ENCODE measurements at places on chromosomes 4 and X. TPM values are rescaled to one million over a fixed set of nuclear protein-coding genes. Genes with fewer than 3 reads are reported as not detected.

Gene SOX3
- total RNA-seq, result not detected

Gene ATP10D
- 17.4 TPM for total RNA-seq

Gene TEC
- 2.9 TPM for total RNA-seq

GRCh38 chr4:93178279-93178678, 650.3 kb upstream of the ATOH1 start:
- DNase-seq, result no peak

GRCh38 chr4:11341337-11342043, 87.2 kb downstream of the HS3ST1 start:
- DNase-seq, result no peak

GRCh38 chrX:49292400-49293362, 10.8 kb upstream of the GAGE10 start:
- no peak for DNase-seq

GRCh38 chrX:313546-313945, 5.0 kb downstream of the GTPBP6 start:
- no peak for DNase-seq

- DNase-seq, result no peak
These were observed 7.8 kb downstream of the FLNA start for GRCh38 chrX:154366666-154367055.

GRCh38 chr4:123929565-123929964, 533.0 kb downstream of the SPRY1 start:
- DNase-seq, result no peak

All from uterus (tissue), 4 donors.